ENCODE measurements at places on chromosomes 16 and 17.
A peak's percentile ranks its signal among the peaks of the same experiment; 100 is the strongest.

DNA sequence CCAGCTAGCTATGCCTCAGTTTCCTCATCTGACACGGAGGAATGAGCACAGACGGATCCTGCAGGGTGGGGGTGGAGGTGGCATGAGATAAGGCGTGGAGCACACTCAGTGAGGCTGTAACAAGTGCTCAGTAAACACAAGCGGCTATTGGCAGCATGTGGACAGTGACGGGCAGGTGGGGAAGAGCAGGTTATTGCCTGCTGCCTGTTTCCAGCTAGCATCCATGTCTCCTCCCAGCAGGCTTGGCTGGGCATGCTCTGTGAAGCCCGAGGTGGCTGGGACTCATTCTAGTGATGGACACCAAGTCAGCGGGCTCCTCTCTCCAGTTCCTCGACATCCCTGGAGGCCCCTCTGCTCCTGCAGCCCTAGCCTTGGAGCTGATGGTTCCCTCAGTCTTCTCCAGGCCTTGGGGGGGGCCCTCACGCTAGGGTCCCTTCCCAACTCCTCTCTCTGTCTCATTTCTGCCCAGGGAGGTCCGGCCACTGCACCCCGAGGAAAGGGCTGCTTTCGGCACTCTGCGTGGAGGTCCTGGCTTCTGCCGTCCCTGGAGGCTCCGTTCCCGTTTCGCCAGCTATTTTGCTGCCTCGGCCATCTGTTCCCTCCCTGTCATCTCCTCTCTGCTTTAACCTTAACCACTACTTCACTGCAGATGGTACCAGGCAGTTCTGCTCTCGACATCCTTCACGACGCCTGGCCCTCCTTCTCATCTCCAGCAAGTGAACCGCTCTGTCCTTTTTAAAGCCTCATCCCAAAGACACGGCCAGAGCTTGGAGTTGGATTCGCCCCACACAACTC is 6.2 kb downstream of the RTN4RL1 start:
- DNase-seq: no peak

- no peak for DNase-seq
These were observed 46.9 kb downstream of the TEKT5 start for GRCh38 chr16:10647721-10648296.

GRCh38 chr17:46737326-46737725 is 81.2 kb downstream of the WNT3 start:
- DNase-seq: no peak

GRCh38 chr16:3113765-3114479 is 1.5 kb downstream of the ZNF205 start:
- DNase-seq: no peak

DNA sequence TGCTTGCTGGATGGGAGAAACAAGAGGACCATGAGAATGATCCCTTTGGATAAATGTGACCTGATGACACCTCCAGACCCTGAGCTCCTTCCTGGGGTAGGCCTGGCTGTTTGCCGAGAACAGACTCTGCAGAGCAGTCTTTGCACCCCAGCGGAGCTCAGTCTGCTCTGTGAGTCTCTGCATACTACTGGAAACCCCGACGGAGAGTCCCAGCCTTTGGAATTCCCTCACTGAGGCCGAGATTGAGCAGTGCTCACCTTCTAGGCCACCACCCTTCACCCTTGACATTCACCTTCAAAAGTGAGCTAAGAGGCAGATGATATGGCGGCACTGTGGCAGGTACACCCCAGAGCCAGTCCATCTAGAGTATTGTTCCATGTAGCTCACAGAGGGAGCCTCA is 172.2 kb upstream of the CDH13 start:
- DNase-seq: no peak

- no peak for DNase-seq
These were observed at the start of gene MMP25 for GRCh38 chr16:3045758-3046640. Gene MMP25 (plus strand): TSS chr16:3046561. CDS start chr16:3046918, 357 bp downstream.

GRCh38 chr16:51012396-51012795 is 138.7 kb downstream of the SALL1 start:
- DNase-seq: no peak

DNA sequence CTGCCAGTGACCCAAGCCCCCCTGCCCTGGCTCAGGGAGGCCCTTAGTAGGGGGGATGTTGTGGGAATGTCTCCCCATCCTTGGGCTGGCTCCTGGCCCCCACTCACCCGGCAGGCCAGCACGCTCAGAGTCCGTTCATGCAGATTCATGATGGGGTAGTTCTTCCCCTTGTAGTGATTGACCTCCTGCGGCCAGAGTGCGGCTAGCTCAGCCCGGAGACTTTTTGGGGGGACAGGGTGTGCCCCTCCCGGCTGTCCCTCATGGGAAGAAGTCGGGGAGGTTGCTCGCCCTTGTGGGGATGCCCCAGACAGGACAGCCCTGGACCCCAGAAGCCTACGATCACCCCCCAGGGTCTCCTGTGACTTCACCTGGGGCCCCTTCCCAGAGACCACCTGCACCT is 4.0 kb downstream of the NPB start:
- DNase-seq: no peak

DNA sequence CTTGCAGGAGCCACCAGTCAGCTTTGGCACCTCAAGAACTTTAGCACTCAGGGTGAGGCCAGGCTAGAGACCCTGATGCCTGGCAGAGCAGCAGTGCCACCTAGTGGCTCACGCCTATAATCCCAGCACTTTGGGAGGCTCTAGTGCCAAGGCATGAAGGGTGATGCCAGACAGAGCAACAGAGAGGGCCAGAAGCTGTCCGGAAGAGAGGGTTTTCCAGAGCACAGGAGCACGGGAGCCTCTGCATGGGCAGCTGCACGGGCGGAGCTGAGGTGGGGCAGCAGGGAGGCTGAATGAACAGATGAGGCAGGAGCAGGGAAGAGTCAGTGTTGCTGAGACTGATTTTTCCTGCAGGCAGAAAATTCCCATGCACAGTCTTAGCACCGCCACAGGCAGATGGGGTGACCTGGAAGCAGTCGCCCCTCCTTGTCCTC is 38.9 kb downstream of the MYH3 start:
- peak; percentile 75 for DNase-seq

DNA sequence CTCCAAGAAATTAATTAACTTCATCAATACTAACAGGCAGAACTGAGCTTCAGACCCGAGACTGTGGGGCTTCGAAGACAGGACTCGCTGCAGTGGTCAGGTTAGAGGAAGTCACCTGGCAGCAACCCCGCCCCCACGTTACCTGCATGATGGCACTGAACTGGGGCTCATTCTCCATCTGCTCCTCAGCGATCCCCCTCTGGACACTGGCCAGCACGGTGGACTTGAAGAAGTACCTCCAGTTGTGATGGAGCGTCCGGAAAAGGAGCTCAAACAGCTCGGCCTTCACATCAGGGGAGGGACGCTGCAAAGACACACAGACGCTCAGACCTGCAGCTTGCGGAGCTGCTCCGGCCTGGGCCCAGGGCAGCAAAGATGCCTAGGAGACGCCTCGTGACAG is 40.9 kb upstream of the GSG1L start:
- no peak for DNase-seq

DNA sequence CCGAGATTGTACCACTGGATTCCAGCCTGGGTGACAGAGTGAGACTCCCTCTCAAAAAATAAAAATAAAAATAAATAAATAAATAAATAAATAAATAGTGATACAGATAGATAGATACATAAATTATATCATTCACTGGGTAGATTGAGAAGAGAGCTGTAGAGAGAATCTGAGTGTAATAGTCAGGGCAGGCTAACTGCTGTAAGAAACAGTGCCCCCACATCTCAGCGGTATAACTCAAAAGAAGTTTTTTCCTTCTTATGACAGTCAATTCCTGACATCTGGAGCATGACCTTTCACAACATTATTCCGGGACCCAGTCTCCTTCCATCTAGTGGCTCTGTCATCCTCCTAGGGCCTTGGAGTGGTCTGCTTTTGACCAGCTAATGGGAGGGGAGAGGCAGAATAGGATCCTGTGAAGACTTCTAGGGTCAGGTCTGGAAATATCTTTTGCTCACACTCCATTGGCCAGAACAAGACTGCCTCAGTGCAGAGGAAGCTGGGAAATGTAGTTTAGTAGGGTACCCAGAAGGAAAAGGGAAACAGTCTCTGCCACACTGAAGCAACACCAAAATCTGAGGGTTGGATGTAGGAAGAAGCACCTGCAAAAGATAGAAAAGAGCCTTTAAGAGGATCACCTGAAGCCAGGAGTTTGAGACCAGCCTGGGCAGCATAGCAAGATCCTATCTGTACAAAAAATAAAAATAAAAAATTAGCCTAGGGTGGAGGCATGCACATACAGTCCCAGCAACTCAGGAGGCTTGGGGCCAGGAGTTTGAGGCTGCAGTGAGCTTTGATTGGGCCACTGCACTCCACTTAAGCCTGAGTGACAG is 3.0 kb upstream of the QPRT start:
- peak; percentile 52 for DNase-seq

DNA sequence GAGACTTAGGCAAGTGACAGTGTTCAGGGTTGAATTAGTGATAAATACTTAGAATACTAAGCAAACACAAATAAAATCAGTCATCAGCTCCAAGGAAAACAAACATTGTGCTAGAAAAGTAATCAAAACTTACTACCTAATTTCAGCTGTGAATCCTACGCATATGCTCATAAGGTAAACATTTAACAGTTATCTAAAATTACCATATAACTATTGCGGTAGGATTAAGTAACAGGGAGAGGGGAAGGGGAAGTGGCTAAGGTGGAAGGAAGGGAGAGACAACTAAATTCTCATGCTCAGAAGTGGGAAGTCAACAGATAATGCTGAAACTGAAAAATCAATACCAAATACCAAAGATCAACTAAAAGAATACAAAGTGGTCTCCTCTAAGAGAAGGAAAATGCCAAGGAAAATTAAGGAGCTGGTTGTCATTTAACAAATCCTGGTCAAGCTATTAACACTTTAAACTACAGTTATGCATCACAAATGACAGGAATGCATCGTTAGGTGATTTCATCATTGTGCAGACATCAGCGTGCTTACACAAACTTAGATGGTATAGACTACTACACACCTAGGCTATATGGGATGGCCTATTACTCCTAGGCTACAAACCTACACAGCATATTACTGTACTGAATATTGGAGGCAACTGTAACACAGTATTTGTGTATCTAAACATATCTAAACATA is 20.0 kb downstream of the USP32 start:
- no peak for DNase-seq

GRCh38 chr17:63939401-63939800 is 7.3 kb upstream of the CD79B start:
- DNase-seq: no peak

DNA sequence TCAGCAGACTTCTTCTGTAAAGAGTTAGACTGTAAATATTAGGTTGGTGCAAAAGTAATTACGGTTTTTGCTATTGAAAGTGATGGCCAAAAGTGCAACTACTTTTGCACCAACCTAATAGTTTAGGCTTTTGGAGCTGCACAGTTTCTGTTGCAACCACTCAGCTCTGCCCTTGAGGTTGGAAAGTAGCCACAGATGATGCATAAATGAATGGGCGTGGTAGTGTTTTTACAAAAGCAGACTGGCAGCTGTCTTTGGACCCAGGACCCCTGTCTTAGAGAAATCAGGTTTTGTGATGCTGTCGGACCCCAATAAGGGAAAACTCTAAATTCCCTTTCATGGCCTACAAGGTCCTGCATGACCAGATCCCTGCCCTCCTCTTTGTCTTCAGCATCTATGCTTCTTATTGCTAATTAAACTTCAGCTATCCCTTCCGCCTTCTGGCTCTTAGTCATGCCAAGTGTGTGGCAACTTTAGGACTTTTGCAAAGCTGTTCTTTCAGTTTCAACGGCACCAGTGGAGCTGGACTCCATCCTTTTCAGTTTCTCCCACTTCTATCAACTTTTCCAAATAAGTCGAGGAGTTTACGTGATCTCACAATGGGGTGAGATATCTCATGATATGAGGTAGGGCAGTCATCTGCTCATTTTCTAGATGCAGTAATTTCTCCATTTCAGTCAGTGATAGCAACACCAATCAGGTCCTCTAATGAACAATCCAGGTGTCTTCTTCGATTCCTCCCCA is 232.3 kb downstream of the XYLT1 start:
- DNase-seq: no peak

- DNase-seq: no peak
These were observed 197.2 kb upstream of the CHMP6 start for GRCh38 chr17:80794281-80795089.

DNA sequence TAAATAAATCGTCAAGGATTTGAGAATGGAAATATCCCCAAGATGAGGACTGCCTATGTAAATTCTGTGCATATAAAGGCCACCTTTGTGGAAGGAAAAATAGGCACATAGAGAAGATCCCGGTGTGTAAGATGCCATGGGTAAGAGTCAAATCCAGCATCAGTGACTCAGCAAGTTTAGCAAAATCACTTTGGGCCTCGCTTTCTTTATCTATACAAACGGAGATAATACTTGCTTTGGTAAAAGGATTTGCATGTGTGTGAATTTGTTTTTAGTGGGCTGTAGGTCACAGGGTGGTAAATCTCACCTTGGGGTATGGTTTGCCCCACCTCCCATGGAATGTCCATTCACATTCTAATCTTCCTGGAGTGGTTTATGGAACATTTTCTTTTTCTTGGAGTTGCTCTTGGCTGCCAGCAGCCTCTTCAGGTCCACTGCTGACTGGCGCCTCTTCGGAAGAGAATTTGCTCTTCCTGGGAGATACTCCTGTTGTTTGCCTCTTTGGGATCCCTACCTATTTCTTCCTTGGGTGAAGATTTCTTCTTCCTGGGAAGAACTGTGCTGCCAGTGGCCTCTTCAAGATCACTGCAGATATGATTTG is 587.6 kb downstream of the CDH11 start:
- DNase-seq: no peak

GRCh38 chr16:58047557-58048348 is 22.2 kb downstream of the MMP15 start:
- no peak for DNase-seq

DNA sequence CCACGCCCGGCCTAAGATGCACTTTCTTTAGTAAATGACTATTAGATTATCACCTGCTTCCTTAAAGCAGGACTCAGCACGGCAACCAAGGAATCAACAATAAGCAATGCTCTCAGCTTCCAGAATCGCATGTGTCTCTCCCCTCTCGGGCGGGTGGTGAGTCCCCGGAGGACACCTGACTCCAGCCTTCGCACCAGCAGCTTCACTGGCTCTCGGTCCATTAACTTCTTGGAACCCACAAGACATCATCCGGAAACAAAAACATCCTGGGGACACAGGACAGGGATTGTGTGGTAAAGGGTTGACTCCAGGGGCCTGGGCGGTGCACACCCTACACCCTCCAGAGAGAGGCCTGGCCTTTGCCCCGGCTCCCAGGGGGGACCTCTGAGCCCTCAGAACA is 22.7 kb downstream of the UTS2R start:
- DNase-seq: no peak

Measured in AG08396 (cell line).